Ovary (tissue), 10 donors: ENCODE measurements at places on chromosomes 3 and 15. TPM values are rescaled to one million over a fixed set of nuclear protein-coding genes. Genes with fewer than 3 reads are reported as not detected.

DNA sequence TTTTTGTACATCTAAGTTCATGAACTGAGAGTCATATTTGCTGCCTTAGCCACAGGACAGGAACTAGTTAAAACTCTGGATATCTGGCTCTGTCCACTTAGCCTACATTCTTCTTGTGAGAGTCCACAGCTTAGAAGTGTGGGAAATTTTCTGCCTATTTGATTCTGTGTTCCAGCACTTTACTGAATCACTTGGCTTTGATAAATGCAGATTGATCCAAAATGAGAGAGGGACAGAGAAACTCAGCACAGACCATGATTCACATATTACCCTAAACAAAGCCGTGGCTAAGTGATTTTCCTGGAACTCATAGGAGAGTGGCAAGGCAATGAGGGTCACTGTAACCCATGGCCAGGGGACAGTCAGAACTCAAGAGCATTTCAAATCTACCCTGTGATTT lies 87.5 kb upstream of the CADPS start:
- H3K27me3 ChIP-seq: no peaks in the 10 kb centered on the region
- no peak overlapping the region for H3K27ac ChIP-seq
- no peaks in the 10 kb centered on the region for H3K4me1 ChIP-seq
- no peak overlapping the region for H3K4me3 ChIP-seq

- no peak overlapping the region for H3K4me3 ChIP-seq
- DNase-seq: no peak
- no peak overlapping the region for H3K27ac ChIP-seq
- H3K36me3 ChIP-seq: no peaks in the 10 kb centered on the region
- no peaks in the 10 kb centered on the region for H3K27me3 ChIP-seq
Measured at GRCh38 chr3:94246171-94246570, 183.3 kb downstream of the NSUN3 start.

DNA sequence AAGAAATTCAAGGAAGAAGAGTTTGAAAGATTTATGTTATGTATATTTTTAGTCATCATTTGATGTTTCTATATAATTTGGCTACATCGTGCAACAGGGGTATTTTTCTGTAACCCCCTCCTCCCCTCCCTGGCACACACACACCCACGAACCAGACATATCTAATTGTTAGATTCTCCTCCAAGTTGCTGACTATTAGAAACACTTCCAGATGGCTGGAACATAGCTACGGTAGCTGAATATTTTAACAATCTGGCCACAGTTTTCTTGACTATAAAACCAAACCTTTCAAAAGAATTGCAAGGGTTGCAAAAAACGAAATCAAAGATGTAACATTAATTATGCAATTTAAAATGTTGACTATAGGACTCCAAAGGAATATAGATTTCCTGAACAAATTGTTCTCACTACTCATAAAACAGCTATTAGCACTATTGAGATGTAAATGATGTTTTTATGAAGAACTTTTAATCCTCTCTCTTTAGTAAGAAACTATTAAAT lies 154.4 kb downstream of the CHL1 start:
- no peak overlapping the region for H3K4me3 ChIP-seq
- peaks cover 9% of the 10 kb centered on the region for H3K4me1 ChIP-seq
- H3K27me3 ChIP-seq: no peaks in the 10 kb centered on the region
- no peak overlapping the region for H3K27ac ChIP-seq

DNA sequence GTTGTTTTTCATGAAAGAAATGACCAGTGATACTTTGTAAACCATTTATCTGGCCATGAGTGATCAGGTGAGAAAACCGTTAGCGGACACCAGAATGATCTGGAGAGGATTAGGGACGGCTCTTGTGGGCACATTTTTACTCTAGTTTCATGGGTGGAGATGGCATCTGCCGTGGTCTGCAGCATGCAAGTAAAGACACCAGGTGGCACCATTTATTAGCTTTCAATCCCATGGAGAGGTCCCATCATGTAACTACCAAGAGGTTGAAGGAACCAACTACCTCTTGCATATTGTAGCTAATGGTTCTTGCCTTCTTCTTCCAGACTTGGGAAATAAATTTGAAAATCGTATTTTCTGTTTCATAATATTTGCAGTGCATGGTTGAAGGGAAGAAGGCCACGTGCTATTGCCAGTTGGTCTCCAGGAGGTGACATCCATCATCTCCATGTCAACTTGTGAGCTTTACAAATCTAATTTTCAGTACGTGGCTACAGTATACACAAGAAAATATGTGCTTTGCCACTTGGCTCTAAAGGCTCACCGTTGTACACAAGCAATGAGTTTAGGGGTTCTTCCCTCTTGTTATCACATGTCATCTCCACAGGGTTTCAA lies 1.5 kb upstream of the MAPKBP1 start:
- H3K4me3 ChIP-seq: no peak overlapping the region
- no peaks in the 10 kb centered on the region for H3K36me3 ChIP-seq
- peaks cover 19% of the 10 kb centered on the region for H3K4me1 ChIP-seq
- H3K27me3 ChIP-seq: no peaks in the 10 kb centered on the region
- peak; percentile 24 for DNase-seq
- no peak overlapping the region for H3K27ac ChIP-seq

The TGM5 gene
- total RNA-seq: not detected

The CEMIP gene
- 5.4 TPM for total RNA-seq

The FGF7 gene
- 55.9 TPM for total RNA-seq

- no peak for DNase-seq
- H3K4me1 ChIP-seq: no peaks in the 10 kb centered on the region
- no peak overlapping the region for H3K4me3 ChIP-seq
- no peak overlapping the region for H3K27ac ChIP-seq
- no peaks in the 10 kb centered on the region for H3K36me3 ChIP-seq
- no peaks in the 10 kb centered on the region for H3K27me3 ChIP-seq
Measured at GRCh38 chr15:98395974-98396610, 252.2 kb upstream of the IGF1R start.

GRCh38 chr3:196009456-196009855 lies 72.4 kb downstream of the TFRC start:
- no peak overlapping the region for H3K4me3 ChIP-seq
- no peaks in the 10 kb centered on the region for H3K27me3 ChIP-seq
- H3K4me1 ChIP-seq: no peaks in the 10 kb centered on the region
- DNase-seq: no peak
- H3K27ac ChIP-seq: no peak overlapping the region
- H3K36me3 ChIP-seq: no peaks in the 10 kb centered on the region

- H3K4me3 ChIP-seq: no peak overlapping the region
- H3K4me1 ChIP-seq: peaks cover 1% of the 10 kb centered on the region
- no peak for DNase-seq
- H3K27ac ChIP-seq: no peak overlapping the region
Measured at GRCh38 chr15:62975515-62975914, 67.0 kb upstream of the TPM1 start.

DNA sequence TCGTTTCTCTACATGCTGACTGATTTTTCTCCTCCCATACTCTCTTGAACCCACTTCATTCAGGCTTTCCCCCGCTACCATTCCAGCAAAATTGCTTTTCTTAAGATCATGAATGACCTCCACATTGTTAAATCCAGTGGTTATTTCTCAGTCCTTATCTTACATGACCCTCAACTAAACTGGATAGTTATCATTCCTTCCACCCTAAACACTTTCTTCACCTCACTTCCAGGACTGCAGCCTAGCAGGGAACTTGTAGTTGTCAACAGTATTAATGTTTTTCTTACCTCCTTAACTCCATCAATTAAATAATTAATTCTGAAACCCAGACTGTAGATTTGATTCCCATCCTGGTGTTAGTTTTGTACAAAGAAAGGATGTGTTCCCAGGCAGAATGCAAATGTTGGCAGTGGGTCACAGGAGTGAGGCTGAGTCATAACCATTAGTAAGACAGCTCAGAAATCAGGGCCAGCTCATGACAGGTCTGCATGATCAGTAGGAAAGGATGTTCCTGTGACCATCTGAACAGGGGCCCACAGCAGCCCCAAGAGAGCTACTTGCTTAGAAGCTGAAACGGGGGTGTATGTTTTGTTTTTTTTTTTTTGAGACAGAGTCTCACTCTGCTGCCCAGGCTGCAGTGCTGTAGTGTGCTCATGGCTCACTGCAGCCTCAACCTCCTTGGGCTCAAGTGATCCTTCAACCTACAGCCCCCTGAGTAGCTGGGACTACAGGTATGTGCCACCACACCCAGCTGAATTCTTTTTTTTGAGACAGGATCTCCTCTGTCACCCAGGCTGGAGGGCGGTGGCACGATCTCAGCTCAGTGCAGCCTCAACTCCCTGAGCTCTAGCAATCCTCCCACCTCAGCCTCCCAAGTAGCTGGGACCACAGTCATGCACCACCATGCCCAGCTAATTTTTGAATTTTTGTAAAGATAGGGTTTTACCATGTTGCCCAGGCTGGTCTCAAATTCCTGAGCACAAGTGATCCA lies 9.1 kb downstream of the BCL2L10 start:
- H3K4me3 ChIP-seq: no peak overlapping the region
- H3K4me1 ChIP-seq: peaks cover 2% of the 10 kb centered on the region
- DNase-seq: peak; percentile 47

The SCAANT1 gene
- not detected for total RNA-seq

GRCh38 chr15:101500865-101501551 lies 11.5 kb upstream of the PCSK6 start:
- no peaks in the 10 kb centered on the region for H3K27me3 ChIP-seq
- H3K27ac ChIP-seq: no peak overlapping the region

DNA sequence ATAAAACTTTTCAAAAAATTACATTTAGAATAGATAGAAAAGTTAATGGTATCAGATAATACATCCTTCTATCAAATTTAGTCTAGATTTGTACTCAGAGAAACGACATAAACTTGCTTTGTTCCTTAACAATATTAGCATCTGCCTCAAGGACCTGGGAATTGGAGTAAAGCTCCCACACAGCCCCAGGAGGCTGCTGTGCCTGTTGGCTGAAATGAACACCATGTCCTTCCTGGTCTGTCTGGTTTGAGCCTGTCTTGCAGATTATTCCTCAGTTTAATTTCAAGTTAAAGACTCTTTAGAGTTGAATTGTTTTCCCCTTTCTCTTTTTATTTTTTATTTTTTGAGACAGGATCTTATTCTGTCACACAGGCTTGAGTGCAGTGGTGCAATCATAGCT lies 19.4 kb downstream of the GNB5 start:
- no peaks in the 10 kb centered on the region for H3K4me1 ChIP-seq
- no peak overlapping the region for H3K4me3 ChIP-seq
- no peak for DNase-seq
- H3K36me3 ChIP-seq: no peaks in the 10 kb centered on the region

GRCh38 chr3:5791558-5791957 lies 604.1 kb downstream of the EDEM1 start:
- no peak for DNase-seq
- no peaks in the 10 kb centered on the region for H3K4me1 ChIP-seq
- H3K4me3 ChIP-seq: no peak overlapping the region
- no peak overlapping the region for H3K27ac ChIP-seq

DNA sequence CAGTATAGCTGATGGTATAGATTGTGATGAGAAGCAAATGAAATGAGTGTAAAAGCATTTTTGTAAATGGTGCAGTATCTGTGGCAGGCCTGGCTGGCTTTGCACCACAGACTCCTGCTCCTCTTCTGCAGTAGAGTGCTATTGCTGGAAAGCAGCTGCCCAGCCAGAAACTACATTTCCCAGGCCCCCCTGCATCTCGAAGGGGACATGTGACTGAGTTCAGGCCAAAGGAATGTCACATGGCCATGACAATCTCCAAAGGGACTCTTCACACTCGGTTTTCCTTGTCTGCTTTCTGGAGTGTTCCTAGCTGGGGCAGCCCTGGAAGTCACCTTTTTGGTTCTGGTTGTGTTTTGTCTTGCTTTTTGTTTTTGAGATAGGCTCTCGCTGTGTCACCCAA lies 277.1 kb downstream of the SUCLG2 start:
- no peak for DNase-seq
- H3K4me1 ChIP-seq: peaks cover 2% of the 10 kb centered on the region
- H3K27ac ChIP-seq: no peak overlapping the region
- H3K27me3 ChIP-seq: no peaks in the 10 kb centered on the region

DNA sequence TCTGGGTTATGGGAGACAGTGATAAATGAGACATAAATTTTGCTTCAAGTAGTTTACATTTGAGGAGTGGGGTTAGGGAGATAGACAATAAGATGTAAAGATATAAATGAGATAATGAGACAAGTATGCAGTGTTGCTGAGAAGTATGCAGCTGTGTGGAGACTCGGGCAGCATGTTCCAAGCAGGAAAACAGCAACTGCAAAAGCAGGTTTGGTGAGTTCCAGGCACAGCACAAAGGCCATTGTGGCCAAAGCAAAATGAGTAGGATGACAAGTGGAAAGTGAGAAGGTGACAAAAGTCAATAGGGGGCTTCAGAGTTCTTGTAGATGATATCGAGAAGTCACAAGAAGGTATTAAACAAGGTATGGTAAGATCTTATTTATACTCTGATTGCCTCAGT lies 259.1 kb upstream of the PEX5L start:
- H3K27ac ChIP-seq: no peak overlapping the region
- H3K4me3 ChIP-seq: no peak overlapping the region
- H3K27me3 ChIP-seq: no peaks in the 10 kb centered on the region

DNA sequence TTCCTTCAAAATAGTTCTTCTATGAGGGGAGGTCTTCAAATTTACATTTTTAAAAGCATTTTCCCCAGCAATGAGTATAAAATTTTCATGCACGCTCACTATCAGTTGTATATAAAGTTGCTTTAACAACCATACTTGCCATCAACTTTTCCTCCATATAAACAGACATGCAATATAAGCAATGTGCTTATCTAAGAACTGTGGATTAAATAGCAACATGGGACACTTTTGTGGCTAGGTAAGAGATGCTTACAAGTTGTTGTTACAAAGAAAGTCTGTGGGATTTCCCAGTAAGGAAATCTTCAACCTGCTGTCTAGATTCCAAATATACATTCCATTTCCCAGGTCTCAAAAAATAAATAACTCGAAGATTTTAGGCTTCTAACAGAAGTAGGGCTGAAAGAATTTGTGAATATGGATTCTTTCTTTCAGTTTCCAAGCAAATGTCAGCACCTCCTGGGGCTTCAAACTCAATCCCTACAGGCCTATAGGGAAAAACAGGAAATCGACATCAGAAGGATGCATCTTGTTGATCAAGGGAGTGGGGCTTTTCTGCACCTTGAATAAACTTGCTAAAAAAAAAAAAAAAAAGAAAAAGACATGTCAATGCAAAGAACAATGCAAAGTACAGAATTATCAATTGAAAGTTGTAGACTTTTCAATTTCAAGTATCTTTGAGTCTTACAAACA lies 16.1 kb downstream of the TNIK start:
- H3K4me3 ChIP-seq: no peak overlapping the region
- no peak for DNase-seq
- no peaks in the 10 kb centered on the region for H3K4me1 ChIP-seq

DNA sequence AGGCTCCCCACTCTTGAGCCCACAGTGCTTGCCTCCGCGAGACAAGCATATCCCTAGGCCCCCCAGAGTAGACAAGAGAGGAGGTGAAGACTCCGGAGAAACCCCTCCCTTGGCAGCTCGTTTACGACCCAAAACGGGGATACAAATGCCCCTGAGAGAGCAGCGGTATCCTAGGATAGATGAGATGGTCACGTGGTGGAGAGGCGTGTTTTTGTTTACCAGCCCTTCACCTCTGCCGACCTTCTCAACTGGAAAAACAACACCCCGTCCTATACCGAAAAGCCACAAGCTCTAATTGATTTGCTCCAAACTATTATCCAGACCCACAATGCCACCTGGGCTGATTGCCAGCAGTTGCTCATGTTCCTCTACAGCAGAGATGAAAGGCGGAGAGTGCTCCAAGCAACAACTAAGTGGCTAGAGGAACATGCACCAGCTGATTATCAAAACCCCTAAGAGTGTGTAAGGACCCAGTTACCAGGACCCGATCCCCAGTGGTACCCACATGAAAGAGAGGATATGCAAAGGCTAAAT lies 99.5 kb upstream of the OSBPL11 start:
- no peaks in the 10 kb centered on the region for H3K4me1 ChIP-seq
- no peak overlapping the region for H3K27ac ChIP-seq
- no peak overlapping the region for H3K4me3 ChIP-seq
- no peaks in the 10 kb centered on the region for H3K36me3 ChIP-seq
- no peaks in the 10 kb centered on the region for H3K27me3 ChIP-seq

The MYRIP gene
- total RNA-seq: 4.5 TPM

The IMP3 gene
- 48.9 TPM for total RNA-seq
